Activated naive CD8-positive, alpha-beta T cell treated with anti-CD3 and anti-CD28 coated beads, Interleukin-2, amount 50 U/mL, for 24 hours (primary cell): ENCODE measurements at places on chromosomes 11 and 22.
A peak's percentile ranks its signal among the peaks of the same experiment; 100 is the strongest.

DNA sequence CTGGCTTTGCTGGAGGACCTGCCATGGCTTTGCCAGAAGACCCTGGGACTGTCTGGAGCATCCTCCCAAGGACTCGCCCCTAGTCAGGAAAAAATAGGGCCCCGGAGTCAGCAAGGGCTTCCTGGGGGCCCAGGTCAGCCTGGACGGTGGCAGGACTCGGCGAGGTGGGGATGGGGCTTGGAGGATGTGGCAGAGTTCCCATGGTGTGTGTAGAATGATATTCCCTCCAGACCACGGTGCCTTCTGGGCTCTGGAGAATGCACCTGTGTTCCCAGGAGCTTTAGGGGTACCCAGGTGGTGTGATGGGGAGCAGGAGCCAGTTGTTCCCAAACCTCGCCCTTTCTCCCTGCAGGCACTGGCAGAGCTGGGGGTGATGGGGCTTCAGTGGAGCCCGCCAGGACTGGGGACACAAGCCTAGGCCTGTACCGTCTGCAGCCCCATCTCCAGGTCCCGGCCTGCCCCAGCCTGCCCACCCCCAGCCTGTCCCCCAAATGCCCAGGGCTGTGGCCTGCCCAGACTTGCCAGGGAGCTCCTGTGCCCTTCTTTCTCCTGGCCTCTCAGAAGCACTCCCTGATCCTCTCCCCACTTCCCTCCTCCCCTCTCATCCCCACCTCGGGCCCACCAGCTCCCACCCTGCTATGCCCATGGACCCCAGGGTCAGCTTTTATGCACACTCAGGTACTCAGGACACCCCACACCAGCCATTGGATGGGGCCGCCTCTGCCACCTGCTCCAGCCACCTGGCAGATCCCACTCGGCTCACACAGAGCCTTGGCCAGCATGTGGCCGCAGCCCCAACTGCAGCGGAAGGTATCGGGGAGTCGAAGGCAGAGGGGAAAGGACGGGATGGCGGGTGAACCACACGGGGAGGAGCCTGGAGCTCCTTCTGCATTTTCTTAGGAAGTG is 82.1 kb downstream of the CDKN1C start:
- DNase-seq: no peak
- peaks cover 2% of the 10 kb centered on the region for H3K4me1 ChIP-seq
- no peak overlapping the region for H3K27ac ChIP-seq
- H3K27me3 ChIP-seq: no peaks in the 10 kb centered on the region
- H3K4me3 ChIP-seq: no peak overlapping the region

- H3K4me3 ChIP-seq: no peak overlapping the region
- no peaks in the 10 kb centered on the region for H3K27me3 ChIP-seq
- H3K4me1 ChIP-seq: peaks cover 18% of the 10 kb centered on the region
- DNase-seq: peak; percentile 20
- no peak overlapping the region for H3K27ac ChIP-seq
These were observed 17.3 kb downstream of the TRAF6 start for GRCh38 chr11:36492724-36493304.

DNA sequence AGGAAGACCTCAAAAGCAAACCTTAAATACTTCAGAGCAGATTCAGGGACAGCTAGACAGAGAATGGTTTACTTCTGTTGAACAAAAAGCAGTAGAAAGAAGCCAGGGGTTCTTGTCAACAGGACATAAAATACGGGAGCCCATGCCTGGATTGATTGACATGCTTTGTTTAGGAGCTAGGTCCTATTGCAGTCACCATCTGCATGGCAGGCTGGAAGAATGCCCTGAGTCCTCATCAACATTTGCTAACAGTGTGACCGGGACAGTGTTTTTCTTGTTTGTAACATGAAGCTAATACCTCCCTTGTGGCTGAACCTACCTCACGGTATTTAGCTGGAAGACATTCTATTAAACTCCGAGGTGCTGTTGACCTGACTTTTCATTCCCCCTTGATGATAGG is 225.4 kb downstream of the NTM start:
- H3K36me3 ChIP-seq: no peaks in the 10 kb centered on the region
- no peak overlapping the region for H3K4me3 ChIP-seq
- no peaks in the 10 kb centered on the region for H3K4me1 ChIP-seq

DNA sequence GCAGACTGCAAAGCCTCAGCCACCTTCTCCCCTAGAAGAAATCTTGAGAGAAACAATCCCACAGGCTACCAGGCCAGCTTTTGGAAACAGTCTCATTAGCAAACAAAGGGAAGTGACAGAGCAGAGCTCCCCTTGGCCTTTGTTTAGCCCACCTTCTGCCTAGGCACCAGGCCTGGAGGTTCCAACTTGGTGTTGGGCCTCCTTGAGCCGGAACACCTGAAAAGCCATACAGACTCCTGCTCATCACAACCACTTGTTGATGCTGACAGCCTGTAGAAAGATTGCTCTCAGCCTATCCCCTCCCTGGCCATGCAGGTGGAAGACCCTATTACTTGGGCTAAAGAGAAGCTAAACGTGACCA is 26.6 kb downstream of the KCNQ1OT1 start:
- H3K36me3 ChIP-seq: no peaks in the 10 kb centered on the region
- H3K27ac ChIP-seq: no peak overlapping the region
- no peaks in the 10 kb centered on the region for H3K4me1 ChIP-seq
- DNase-seq: no peak

DNA sequence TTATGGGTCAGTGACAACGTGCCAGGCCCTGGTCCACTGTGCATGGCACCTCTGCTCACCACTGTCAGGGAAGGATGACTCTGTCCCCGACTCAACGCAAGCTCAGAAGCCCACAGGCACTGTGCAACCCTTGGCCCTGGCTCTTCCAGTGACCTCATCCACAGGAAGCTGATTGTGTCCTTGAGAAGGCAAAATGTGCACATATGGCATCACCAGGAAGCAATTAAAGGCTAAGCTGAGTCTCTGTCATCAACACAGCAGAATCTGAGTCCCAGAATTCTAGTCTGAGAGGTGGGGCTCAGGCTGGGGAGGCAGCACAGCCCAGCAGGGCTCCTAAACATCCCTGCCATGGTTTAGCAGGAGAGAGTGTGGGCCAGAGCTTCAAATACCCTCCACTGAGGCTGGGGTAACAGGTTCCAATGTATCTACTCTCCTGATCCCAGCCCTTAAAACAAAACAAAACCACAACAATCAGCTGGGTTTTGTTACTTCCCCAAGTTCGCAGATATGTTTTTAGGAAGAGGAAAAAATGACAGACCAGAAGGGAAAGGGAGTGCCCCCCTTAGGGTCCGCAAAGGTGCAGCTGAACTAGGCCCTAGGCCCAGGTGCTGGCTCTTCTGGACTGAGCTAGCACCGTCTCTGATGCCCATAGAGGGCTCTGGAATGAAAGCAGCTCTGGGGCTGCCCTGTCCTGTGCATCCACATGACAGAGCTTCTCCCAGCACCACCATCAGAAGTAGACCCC is 33.5 kb upstream of the GNAZ start:
- peaks cover 21% of the 10 kb centered on the region for H3K4me1 ChIP-seq
- H3K36me3 ChIP-seq: no peaks in the 10 kb centered on the region
- DNase-seq: no peak
- H3K4me3 ChIP-seq: no peak overlapping the region
- H3K27me3 ChIP-seq: peaks cover 7% of the 10 kb centered on the region

GRCh38 chr11:69686856-69687255 is 11.7 kb upstream of the LTO1 start:
- peaks cover 12% of the 10 kb centered on the region for H3K4me1 ChIP-seq
- H3K36me3 ChIP-seq: no peaks in the 10 kb centered on the region
- no peak overlapping the region for H3K27ac ChIP-seq
- H3K4me3 ChIP-seq: no peak overlapping the region
- H3K27me3 ChIP-seq: peaks cover 20% of the 10 kb centered on the region

- DNase-seq: no peak
- H3K4me1 ChIP-seq: no peaks in the 10 kb centered on the region
- H3K27me3 ChIP-seq: peaks cover 10% of the 10 kb centered on the region
- H3K36me3 ChIP-seq: no peaks in the 10 kb centered on the region
These were observed 55.4 kb downstream of the ST14 start for GRCh38 chr11:130214861-130215530.

- H3K4me1 ChIP-seq: no peaks in the 10 kb centered on the region
- H3K27me3 ChIP-seq: peaks cover 30% of the 10 kb centered on the region
- H3K36me3 ChIP-seq: no peaks in the 10 kb centered on the region
- H3K4me3 ChIP-seq: no peak overlapping the region
These were observed 4.7 kb downstream of the B3GAT1 start for GRCh38 chr11:134407321-134407828.
